ENCODE measurements at places on chromosomes 5 and 9.

GRCh38 chr9:16312962-16313546 is 557.4 kb downstream of the BNC2 start:
- no peak for DNase-seq

GRCh38 chr5:174832025-174832424 is 107.6 kb downstream of the MSX2 start:
- no peak for DNase-seq

DNA sequence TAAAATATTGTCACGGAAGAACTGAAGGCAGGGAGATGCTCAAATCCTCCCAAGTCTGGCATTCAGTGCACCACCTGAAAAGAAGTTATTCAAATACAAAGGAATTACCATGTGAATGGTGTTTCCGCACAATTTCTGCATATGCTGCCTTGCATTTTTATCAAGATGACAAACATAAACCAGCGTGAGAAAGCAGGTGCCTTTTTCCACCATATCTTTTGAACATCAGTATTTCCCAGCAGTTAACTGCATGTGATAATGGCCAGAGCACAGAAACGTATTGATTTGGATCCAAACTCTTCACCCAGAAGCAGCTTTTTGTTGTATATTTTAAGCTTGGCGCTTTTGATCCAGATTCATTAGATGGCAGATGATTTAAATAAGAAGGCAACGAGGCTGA is 808.0 kb downstream of the TLE1 start:
- DNase-seq = no peak

- DNase-seq = no peak
Measured at GRCh38 chr5:11164531-11165294, 403.7 kb upstream of the DAP start.

DNA sequence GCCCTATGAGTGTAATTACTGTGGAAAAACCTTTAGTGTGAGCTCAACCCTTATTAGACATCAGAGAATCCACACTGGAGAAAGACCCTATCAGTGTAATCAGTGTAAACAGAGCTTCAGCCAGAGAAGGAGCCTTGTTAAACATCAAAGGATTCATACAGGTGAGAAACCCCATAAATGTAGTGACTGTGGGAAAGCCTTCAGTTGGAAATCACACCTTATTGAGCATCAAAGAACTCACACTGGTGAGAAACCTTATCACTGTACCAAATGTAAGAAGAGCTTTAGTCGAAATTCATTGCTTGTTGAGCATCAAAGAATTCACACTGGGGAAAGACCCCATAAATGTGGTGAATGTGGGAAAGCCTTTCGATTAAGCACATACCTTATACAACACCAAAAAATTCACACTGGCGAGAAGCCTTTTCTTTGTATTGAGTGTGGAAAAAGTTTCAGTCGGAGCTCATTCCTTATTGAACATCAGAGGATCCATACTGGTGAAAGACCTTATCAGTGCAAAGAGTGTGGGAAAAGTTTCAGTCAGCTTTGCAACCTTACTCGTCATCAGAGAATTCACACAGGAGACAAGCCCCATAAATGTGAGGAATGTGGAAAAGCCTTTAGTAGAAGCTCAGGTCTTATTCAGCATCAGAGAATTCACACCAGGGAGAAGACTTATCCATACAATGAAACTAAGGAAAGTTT is 9.9 kb downstream of the ZNF189 start:
- no peak for DNase-seq

DNA sequence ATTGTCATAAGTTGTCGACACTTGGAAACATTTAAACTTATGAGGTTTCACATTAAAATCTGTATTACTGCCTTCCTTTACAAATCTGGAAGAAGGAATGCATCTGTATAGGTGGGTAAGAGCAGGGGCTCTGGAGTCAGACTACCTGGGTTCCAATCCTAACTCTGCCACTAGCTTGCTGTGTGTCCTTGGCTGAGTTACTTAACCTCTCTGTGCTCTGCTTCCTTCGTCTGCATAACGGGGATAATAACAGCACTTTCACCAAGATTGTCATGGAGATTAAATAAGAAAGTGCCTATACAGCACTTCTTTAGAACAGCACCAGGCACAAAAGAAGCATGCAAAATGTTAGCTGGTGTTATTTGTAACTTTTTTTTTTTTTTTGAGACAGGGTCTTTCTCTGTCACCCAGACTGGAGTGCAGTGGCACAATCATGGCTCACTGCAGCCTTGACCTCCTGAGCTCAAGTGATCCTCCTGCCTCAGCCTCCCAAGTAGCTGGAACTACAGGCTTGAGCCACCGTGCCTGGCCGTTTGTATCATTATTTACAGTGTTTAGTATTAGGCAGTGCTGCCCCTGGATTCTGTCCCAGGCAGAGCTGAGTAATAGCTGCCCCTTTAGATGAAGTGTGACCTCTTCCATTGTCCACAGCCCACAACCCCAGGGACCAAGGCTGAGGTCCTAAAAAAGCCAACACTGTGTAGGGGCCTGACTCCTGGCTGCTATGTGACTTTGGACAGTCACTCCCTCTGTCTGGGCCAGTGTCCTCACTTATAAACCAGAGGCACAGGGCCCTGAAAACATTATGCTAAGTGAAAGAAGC is 25.4 kb upstream of the TTLL11 start:
- DNase-seq = no peak

- DNase-seq = no peak
Measured at GRCh38 chr5:147520450-147520849, 10.6 kb upstream of the DPYSL3 start.

DNA sequence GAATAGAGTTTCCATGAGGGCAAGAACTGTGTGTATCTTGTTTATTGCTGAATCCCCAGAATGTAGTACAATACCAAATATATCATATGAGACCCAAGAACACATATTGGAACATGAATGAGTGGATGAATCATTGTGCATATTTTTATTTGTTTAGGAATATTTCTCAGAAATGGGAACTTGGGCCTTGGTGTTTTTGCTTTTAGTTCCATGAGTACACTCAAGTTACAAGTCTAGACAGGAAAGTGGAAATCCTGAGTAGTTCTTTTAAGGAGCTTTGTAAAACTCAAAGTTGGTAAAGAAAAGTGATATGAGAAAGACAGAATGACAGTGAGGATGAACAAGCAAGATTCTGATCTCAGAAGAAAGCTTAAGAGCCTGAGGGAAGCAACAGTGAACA is 647.0 kb downstream of the EFNA5 start:
- no peak for DNase-seq

GRCh38 chr9:91678807-91679580 is 255.4 kb upstream of the NFIL3 start:
- no peak for DNase-seq

- DNase-seq = no peak
Measured at GRCh38 chr5:17666726-17667235, 32.5 kb downstream of the TAF11L14 start.

DNA sequence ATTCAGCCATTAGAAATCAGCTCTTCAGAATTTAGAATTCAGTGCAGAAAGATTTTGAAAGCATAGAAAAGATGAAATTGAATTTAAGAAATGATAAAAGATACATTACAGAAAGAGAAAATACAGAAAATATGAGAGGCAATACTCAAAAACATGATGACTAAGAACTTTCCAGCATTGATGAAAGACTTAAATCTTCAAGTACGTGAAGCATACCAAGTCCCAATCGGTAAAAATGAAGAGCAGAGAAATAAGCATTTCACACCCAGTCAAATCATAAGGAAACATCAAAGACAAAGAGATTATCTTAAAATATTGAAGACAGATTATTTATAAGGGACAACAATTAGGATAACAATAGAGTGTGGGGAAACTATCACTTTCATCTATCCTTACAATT is 35.1 kb downstream of the MUSK start:
- no peak for DNase-seq

GRCh38 chr5:1648806-1649205 is 125.0 kb upstream of the LPCAT1 start:
- no peak for DNase-seq

Data from stimulated activated CD8-positive, alpha-beta memory T cell treated with anti-CD3 and anti-CD28 coated beads, Interleukin-15, amount 100 ng/mL, for 48 hours (primary cell).